ENCODE measurements at places on chromosomes 1 and 21.

- DNase-seq = peak; percentile 43
Measured at GRCh38 chr1:87329526-87330056, 911 bp downstream of the LMO4 start.

DNA sequence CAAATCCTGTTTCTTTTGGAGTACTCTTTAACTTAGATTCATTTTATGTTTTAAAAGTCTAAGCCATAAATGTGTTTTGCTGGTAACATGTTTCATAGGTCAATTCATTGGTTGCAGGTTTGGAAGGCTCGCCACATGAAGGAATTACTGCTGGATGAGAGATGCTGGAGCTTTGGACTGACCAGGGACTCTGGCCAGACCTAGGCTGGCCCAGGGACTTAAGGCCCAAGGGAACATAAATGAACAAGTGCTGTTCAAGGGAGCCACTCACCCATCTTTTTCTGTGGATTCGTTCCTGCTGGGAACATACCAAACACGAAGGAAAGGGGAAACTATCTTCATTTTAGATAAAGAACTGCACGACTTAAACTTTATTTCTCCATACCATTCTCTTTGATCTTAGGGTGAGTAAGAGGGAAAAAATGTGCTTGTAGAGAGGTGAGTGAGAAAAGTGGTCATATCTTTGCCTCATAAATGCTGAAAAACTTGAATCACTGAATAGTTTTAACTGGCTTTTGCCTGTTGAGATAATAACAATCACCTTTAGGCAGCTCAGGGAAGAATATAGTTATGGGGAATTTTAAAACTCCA lies 15.3 kb upstream of the SHCBP1L start:
- DNase-seq = no peak

- peak; percentile 66 for DNase-seq
Measured at GRCh38 chr1:160623227-160623633, 23.6 kb downstream of the SLAMF1 start.

DNA sequence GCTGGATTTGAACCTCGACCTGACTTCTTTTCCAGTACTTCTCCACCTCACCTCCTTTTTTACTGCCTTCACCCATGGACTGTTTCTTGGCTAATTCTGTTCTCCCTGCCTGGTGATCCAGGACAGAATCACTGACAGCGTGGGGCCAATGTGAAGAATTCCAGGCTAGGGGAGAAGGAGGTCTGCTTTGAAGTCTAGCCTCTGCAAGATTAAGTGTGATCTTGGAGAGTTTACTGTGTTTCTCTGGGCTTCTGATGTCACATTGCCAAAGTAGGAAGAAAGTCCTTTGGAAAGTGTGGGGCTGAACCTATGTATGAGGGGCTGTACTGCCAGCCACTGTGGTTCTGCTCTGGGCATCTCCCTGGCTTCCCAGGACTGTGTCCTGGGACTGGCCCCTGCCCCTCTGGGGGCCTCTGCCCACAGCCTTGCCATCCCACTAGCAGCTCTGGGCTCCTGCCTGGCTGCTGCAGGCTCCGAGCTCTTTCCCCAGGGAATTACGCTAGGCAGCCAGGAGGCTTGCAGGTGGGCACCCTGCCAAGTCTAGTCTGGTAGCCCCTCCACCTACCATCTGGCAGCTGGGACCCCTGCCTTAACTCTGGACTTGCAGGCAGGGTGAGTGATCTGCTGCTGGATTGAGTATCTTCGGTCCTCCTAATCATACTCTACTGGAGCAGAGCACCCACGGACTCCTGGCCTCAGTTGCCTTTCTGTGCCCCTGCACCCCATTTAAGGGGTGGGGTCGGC lies 52.2 kb downstream of the YARS1 start:
- no peak for DNase-seq

GRCh38 chr1:208004851-208005250 lies 93.9 kb upstream of the CD34 start:
- DNase-seq = no peak

- DNase-seq = no peak
Measured at GRCh38 chr1:231541842-231542241, 13.4 kb downstream of the TSNAX start.

DNA sequence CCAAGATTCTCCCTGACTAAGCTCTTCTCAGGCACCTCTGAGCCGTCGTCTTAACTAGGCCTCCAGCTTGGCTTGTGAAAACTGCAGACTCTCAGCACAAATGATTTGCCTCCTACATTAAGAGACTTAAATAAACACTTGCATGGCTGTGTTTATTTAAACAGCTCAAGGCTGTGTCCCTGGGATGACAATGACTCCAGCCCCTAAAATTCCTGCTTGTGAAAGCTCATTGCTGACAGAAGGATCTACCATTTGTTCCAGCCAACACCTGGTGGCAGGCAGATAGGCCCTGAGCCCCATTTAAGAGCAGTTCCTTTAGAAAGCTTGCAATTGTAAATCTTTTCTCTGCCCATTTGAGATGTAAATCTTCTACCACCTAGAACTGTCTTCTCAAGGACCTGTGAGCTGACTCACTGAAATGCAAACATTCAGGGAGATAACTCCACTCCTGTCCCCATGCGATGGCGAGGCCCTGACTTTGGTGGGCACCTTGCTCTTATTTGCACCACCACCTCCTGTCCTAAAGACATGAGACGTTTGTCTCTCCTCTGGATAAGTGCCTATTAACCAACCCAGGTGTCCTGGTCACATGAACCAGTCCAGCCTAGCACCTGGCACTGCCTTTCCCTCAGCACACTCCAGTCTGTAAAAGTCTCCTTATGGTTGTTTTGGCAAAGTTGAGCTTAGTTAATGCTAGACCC lies 15.1 kb upstream of the PCP4 start:
- no peak for DNase-seq

- no peak for DNase-seq
Measured at GRCh38 chr1:79745929-79746328, 739.4 kb upstream of the ADGRL4 start.

DNA sequence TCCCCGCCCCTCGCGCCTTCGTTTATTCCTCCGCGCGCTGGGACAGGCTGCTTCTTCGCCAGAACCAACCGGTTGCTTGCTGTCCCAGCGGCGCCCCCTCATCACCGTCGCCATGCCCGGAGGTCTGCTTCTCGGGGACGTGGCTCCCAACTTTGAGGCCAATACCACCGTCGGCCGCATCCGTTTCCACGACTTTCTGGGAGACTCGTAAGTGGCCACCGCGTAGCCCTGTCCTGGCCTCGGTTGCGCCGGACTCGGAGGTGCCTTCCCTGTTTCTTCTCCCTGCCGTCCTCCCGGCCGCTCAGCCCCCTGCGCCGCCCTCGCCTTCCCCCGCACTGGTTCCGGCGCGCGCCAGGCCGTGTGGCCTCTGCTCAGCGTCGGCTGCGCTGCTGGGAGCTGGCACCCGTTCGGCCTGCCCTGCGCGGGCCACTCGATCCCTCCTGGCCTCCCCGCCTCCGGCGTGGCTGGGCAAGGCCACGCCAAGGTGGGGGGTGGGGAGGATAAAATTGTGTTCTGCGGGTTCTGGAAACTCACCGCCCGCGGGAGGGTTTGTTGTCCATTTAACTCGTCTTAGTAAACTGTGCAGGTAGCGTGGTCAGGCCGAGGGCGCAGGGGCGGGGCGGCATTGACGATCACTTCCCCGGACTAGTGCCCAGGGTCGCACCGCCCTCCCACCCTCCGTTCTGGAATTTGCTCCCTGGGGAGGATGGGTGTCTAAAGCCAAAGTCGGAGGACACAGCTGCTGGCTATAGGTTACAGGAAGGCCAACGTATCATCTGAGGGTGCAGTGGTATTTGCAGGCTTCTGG lies at the start of gene PRDX6:
PRDX6 (plus strand) TSS at position 50 of the 808 bp plus-strand sequence; CDS start at position 113, 63 bp downstream.
- DNase-seq = no peak

- DNase-seq = no peak
Measured at GRCh38 chr1:58908561-58909560, 125.0 kb upstream of the JUN start.

DNA sequence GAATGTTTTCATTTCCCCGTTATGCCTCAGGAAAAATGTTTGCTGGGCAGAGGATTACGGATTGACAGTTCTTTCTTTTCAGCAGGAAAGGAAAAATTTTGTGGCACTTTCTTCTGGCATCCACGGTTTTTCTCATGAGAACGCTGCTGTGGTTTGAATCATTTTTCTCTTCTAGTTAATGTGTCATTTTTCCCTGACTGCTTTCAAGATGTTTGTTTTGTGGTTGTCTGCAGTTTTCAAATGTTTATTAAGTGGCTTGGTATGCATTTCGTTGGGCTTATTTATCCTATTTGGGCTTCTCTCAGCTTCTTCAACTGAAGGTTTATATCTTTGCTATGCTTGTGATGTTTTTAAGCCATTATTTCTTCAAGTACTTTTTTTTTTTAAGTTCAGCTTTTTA lies 359.0 kb downstream of the RGS7 start:
- DNase-seq = no peak

DNA sequence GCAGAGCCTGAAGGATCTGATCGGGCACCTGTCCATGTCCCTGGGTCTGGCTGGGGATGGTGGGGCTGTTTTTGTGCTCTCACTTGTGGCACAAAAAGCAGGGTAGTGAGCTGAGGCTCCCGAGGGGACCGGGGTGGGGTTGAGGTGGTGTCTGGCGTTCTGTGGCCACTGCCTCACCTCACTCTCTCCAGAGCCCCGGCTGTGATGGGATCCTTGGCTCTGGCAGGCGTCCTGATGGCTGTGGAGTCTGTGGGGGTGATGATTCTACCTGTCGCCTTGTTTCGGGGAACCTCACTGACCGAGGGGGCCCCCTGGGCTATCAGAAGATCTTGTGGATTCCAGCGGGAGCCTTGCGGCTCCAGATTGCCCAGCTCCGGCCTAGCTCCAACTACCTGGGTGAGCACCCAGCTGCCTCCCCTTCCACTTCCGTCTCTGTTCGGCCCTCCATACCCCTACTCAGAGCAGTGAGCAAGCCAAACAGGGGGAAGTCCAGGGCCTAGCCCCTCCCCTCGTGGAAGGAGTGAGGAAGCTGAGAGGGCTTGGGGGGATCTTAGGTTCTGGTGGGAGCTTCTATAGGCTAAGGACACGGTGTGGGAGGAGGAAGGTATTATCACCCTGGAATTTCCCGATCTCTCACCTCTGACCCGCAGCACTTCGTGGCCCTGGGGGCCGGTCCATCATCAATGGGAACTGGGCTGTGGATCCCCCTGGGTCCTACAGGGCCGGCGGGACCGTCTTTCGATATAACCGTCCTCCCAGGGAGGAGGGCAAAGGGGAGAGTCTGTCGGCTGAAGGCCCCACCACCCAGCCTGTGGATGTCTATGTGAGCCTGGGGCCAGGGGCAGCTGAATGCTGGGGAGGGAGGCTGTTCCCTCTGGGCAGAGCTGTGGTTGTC lies 7.0 kb downstream of the ADAMTSL4 start:
- no peak for DNase-seq

GRCh38 chr1:19436716-19437476 lies 48.4 kb downstream of the CAPZB start:
- DNase-seq = no peak

DNA sequence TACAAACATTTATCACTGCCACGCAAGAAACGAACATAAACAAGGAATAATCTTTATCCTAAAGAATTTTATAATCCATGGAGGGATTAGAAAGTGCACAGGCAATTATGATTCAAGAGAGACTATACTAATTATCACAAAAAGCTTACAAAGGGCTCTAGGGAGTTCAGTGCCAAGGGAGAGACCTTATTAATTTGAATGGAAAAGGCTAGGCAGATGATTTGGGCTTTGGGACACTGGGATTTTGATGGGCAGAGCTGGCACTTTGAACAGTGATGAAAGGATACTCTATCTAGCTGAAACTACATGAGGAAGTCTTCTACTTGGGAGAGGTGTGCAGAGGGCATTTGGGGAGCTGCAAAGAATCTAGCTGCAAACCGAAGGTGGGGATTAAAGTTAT lies 48.9 kb upstream of the IVNS1ABP start:
- DNase-seq = no peak

DNA sequence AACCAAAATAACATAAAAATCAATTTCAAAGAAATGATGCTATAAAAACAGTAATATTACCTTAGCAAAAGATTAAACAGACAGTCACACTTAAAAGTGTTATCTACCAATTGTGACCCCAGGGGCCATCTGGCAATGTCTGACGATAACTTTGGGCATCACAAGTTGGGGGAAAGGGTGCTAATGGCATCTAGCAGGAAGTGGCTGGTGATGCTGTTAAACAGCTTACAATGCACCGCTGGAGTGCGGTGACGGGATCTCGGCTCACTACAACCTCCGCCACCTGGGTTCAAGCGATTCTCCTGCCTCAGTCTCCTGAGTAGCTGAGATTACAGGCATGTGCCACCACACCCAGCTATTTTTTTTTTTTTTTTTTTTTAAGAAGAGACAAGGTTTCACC lies 27.6 kb downstream of the NUP133 start:
- DNase-seq = no peak

GRCh38 chr1:39453603-39454002 lies 37.8 kb upstream of the BMP8A start:
- no peak for DNase-seq

- DNase-seq = no peak
Measured at GRCh38 chr21:41497788-41498187, 10.2 kb downstream of the TMPRSS2 start.

DNA sequence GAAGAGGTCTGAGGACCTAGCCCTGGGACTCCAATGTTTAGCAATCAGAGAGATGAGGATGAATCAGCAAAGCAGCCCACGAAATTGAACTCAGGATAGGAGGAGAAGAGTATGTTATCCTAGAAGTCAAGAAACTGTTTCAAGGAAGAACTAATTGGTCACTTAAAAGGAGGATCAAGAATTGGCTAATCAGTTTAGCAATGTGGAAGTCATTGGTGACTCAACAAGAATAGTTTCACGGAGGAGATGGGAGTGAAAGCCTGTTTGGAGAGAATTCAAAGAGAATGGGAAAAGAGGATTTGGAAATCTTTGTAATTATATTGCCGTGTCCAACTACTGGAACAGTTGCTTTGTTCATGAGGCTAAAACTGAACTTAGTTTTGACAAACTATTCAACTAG lies 7.4 kb downstream of the HMCN1 start:
- DNase-seq = no peak

DNA sequence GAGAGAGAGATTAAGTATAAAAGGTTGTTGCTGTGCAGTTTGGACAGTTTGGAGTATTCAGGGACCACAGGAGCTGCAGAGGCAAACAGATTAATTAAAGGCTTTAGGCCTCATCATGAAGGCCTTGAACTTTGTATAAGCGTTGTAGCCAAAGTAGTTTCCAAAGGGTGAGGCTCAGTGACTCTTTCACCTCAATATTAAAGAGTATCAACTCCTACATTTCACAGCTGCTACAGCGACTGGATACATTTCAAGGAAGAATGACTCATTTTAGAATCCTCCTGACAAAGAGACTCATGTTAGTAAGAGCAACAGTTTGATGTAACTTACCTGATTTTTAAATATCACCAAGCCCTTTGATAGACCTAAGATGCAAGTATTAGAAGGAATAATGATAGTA lies 355.5 kb downstream of the HLX start:
- DNase-seq = no peak

Data from CD4-positive, alpha-beta T cell treated with Interleukin-21 for 1 hour (primary cell).